ENCODE measurements at places on chromosomes 7 and 10. TPM values are rescaled to one million over a fixed set of nuclear protein-coding genes. Genes with fewer than 3 reads are reported as not detected.

Gene FAM25A
- not detected for total RNA-seq

Gene TRPV6
- total RNA-seq = not detected

Gene RAPGEF5
- not detected for total RNA-seq

Gene TSPAN15
- total RNA-seq = 0.68 TPM

DNA sequence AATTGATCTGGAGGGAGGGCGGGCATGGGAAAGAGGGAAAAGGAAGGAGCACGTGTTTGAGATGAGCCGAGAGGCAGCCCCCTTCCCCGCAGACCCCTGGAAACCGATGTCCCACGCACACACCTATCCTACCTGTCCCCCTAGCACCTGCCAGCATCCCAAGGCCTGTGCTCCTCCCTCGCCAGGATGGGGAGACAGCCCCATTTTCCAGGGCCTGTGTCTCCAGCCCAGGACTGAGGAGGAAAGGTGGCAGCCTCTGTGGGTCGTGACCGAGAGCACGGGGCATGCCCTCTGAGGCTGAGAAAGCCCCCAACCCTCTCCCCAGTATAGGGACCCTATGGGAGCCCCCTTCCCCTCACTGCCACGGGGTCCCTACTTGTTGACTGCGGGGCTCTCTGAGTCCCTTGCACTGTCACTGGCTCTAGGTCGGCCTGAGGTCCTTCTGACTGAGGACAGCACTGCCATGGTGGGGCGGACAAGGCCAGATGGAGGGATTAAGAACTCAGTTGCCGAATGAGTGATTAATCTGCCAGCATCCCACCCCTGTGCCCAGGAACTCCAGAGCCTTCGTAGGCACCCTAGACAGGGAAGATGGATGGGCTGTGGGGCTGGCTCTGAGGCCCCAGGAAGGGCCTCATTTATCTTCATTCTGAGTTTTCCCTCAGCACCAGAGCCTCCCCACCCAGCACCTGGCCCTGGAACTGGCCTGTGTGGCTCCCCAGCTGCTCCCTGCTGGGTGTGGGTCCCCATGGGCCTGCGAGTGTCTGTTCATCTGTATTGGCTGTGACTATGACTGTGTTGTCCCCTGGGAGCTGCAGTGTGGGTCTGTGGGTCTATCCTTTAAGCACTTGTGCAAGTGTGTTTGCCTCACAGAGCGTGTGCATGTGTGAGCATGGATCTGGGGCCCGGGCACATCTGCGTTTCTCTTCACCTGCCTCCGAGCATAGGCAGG, 26.0 kb downstream of the CRHR2 start:
- no peak for DNase-seq

DNA sequence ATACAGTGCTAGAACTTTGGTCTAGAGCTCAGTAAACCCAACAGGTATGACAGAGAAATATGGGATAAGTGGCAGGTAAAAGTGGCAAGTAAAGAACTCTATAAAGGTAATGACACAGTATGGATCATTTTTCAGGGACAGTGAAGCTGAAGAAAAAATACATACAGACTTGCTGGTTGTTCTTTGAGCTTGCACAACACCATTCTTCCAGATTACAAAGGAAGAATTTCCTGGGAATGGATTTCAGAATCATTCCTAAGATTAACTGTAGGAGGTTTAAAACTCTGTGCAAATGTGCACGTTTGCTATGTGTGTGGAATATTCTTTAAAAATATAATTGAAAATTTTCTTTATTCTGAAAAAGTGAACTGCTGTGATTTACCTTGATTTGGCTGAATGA, 36.0 kb downstream of the PHF14 start:
- no peak for DNase-seq

DNA sequence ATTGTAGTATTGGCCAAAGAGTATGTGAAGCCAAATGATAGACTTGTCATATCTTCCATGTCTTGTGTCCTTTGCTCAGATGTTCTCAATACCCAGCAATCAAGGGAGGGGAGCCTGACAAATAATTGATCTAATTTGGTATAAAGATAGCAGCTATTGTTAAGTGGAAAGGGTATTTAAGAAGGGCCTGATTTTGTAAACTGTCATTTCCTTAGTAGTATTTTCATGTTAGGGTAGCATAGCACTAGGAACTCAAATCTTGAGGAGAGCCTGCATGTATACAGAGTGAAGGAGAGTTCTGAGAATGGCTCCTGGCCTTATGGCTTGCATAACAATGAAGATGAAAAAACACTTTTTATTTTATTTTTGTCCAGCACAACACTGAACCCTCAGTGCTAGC, 53.1 kb downstream of the GNAI1 start:
- no peak for DNase-seq

- DNase-seq = no peak
Observed at GRCh38 chr10:122172361-122173008, 98.6 kb upstream of the BTBD16 start.

GRCh38 chr7:137741443-137741842, 105.3 kb downstream of the DGKI start:
- no peak for DNase-seq

- no peak for DNase-seq
Observed at GRCh38 chr7:149625947-149626392, 128.4 kb upstream of the ZNF746 start.

DNA sequence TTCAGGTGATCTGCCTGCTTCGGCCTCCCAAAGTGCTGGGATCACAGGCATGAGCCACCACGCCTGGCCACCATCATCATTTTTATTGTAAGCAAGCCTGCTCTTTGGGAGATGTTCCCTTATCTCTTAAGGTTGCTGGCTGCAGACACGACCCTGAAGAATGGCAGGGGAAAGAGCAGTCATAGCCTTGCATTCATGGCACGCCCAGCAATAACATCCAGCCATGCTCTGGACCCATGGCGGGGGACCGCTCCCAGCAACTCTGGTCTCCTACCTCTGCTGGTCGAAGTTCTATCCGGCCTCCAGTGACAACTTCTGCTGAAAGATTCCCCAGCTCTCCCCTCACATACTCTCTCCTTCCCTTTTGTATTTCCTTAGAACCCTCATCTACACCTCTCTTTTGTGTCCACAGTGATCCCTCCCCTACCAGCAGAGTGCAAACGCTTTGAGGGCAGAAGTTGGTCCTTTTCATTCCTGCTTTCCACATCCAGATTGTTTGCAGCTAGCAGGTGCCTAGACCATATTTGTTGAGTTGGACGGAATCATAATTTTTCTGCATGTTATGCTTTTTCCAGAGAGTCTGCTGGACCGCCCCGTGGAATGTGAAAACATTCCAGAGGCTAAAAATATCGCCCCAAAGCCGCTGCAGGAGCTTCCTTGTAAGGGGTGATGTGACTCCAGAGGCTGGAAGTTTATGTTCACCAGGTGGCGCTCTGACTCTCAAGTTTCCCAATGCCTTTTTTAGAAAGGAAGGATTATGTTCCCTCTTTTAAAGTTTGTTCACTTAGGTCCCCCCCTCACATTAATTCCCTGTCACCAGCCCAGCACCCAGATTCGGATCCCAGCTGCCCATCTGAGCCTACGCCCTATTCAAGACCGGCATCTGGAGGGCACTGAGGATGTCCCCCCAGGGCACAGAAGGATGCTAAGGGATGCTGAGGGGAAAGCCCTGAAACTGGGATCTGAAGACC, 4.3 kb upstream of the MARVELD1 start:
- peak; percentile 34 for DNase-seq

GRCh38 chr7:132773527-132773956, 197.3 kb upstream of the PLXNA4 start:
- DNase-seq = no peak

Data from naive thymus-derived CD8-positive, alpha-beta T cell (primary cell).